HT-29 (cell line): ENCODE measurements at places on chromosomes 1 and 21. TPM values are rescaled to one million over a fixed set of nuclear protein-coding genes. Genes with fewer than 3 reads are reported as not detected.

DNA sequence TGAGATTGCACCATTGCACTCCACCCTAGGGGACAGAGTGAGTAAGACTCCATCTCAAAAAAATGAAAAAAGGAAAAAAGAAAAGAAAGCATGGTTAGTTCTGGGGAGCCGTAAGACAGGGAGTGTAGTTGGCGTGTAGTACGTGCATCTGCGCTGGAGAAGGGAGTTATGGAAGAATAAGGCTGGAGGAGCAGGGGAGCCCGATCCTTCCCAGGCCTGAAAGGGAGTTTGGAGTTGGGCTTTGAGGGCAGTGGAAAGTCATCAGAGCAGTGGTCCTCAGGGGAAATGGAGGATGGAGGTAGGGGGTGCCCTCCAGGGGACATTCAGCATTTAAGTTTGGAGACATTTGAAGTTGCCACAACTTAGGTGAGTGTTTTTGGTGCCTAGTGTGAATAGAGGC lies 11.3 kb upstream of the TMEM201 start:
- DNase-seq, result no peak

GRCh38 chr1:12598974-12599373 lies 19.0 kb downstream of the DHRS3 start:
- no peak for DNase-seq

Gene SLC2A5
- total RNA-seq, result not detected in 2 replicates

Gene ARMH1
- total RNA-seq, result 0.15 and 0.99 TPM in 2 replicates

- no peak for DNase-seq
These were observed 62.8 kb upstream of the C1orf87 start for GRCh38 chr1:60136395-60136794.

DNA sequence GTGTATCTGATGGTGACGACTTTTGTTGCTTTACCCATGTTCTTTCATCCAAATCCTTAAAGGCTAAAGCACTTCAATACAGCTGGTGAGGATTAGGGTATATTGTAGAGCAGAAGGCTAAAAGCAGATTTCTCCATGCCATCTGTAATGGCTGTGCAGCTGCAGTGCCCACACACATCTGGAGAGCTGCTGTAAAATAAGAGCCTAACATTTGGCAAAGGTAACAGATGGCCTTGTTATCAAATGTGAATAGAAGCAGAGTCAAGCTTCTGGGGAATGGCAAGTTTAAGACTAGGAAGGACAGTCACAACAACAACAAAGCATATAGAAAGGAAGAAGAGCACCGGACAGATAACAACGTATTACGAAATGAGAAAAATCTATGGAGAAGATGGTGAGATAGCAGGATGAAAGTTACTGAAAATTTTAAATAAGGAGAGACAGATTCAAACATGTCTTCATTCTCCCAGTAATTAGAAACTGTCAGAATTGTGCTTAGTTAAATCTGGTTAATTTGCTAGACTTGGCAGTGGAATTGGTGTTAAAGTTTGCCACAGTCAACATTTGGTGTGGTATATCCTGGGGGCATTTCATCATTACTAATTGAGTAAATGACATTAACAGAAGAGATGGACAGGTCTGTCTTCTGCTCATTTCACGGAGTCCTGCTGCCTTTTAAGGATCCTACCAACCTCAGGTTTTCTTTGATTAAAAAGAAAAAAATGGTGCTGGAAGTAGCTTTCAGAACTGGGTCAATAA lies 1093.2 kb downstream of the ADGRL2 start:
- no peak for DNase-seq

Gene RIPPLY3
- not detected in 2 replicates for total RNA-seq
